Fibroblast of skin of abdomen (primary cell): ENCODE measurements at places on chromosomes 6 and 20.

GRCh38 chr20:37192137-37192854 is 12.9 kb upstream of the MROH8 start:
- DNase-seq, result peak; percentile 85

GRCh38 chr6:43296780-43297497 is 1.1 kb upstream of the SLC22A7 start:
- DNase-seq, result no peak

- no peak for DNase-seq
Measured at GRCh38 chr6:169575365-169575764, 126.5 kb downstream of the WDR27 start.

DNA sequence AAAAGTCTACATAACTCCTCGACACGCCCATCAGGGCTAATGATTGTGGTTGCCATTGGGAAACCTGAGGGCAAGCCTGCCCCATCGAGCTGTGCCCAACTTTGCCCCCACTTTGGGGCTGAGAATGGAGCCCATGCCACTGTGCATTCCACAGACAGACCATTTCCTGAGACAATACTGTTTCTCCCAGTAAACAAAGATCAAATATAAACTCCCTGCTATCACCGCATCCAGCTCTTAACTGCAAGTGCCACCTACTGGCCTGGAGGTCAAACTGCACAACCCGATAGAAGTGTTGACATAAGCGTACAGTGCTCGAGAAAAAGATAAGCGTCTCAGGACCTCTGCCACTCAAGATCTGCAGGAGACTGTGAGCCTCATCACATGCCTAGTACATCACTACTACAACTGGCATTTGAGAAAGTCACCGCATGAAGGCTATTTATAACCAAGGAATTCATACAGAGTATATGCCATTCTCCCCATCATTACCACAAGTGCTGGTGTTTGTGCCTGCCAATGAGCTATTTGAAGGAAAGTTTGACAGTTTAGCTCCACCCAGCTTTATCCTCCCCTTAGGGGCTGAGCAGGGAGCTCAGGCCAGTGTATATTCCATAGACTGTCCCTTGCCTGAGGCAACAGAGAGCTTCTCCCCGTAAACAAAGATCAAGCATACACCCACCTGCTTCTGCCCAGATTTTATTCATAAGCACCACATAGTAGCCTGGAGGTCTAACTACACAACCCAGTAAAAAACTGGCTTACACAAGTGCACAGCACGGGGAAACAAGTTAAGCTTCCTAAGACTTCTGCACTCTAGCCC is 4.5 kb upstream of the DEFB126 start:
- no peak for DNase-seq

DNA sequence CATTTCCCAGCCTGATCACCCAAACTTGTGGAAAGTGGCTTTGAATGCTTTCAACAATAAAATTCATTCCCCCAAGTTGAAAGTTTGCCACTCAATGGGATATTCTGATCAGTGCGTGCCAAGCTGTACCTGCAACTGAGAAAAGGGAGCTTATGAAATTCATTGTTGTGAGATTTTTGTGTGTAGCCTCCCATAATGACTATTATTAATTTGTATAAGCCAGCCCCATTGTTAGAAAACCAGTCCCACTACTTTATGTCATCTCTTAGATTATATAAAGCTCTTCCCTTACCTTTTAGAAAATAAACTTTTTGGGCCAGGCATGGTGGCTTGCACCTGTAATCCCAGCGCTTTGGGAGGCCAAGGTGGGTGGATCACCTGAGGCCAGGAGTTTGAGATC is 15.9 kb downstream of the IL20RA start:
- no peak for DNase-seq

GRCh38 chr6:11975353-11975977 is 36.6 kb upstream of the HIVEP1 start:
- DNase-seq, result no peak

GRCh38 chr6:13538084-13538483 is 36.3 kb upstream of the SIRT5 start:
- DNase-seq, result peak; percentile 49

- peak; percentile 26 for DNase-seq
Measured at GRCh38 chr6:13517116-13517515, 29.7 kb upstream of the GFOD1 start.

DNA sequence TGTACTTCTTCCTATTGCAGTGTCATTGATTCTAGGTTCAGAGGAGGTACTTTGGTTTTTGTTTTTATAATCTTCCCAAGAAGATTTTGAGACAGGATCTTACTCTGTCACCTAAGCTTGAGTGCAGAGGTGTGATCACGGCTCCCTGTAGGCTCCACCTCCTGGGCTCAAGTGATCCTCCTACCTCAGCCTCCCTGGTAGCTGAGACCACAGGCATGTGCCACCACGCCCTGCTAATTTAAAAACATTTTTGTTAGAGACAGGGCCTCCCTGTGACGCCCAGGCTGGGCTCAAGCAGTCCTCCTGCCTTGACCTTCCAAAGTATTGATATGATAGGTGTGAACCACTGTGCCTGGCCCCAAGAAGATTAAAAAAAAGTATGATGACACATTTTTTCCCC is 3.4 kb upstream of the SLC17A5 start:
- no peak for DNase-seq

GRCh38 chr6:149431905-149432775 is 32.1 kb downstream of the SUMO4 start:
- DNase-seq, result peak; percentile 72

DNA sequence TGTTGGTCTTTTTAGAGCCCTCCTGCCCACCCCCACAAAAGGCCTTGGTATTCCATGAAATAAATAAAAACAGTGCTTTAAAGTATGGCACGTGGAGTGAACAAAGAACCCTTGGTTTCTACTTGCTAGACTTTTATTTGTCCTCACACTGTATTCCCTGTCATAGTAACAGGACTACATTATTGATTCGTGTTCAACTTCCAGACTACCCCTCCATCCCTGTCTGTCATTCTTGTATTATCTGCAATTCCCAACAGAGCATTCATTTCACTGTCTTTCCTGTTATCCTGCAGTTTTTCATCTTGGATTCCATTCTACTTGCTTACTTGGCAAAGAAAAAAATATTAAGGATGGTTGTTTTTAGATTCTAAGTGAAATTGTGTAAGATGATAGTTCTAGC is 307.4 kb upstream of the CNR1 start:
- DNase-seq, result no peak

DNA sequence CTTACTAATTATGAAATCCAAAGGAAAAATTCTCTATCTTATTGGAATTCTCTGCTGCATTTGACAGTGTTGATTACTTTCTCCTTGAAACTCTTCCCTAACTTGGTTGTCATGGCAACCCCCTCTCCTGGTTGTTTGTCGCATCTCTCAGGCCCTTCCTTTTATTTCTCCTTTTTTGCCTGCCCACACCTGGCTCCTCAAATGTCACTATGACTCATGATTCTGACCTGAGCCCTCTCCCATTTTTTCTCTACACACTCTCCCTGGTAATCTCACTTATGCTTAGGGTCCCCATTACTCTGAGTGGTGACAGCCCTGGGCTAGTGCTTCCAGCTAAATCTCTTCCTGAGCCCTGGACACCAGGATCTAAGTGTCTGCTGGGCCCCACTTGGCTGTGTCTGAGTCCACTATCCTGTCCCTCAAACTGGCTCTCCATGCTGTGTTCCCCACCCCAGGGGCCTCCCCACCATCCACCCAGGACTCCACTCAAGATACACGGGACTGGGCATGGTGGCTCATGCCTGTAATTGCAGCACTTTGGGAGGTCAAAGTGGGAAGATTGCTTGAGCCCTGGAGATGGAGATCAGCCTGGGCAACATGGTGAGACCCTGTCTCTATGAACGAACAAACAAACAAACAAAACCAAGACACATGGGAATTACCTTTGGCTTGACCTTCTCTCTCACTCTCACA is 16.5 kb upstream of the NNAT start:
- no peak for DNase-seq

DNA sequence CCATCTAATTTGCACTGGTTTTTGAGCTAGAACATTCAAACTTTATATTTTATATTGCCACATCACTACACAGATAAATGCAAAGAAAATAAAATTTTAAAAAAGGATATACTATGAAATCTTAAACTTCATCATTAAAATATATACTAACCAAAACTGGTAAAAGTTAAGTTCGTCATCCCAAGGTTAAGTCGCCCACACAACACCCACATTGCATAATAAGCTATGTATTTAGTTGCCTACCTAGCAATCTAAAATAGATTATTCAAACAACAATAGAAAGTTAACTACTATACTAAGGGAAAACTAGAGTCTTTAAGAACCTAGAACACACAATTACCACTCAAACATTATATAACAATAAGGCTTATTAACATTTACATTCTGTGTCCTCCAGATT is 24.5 kb downstream of the PDE10A start:
- no peak for DNase-seq

- peak; percentile 25 for DNase-seq
Measured at GRCh38 chr6:42279144-42279781, 61.6 kb upstream of the MRPS10 start.

DNA sequence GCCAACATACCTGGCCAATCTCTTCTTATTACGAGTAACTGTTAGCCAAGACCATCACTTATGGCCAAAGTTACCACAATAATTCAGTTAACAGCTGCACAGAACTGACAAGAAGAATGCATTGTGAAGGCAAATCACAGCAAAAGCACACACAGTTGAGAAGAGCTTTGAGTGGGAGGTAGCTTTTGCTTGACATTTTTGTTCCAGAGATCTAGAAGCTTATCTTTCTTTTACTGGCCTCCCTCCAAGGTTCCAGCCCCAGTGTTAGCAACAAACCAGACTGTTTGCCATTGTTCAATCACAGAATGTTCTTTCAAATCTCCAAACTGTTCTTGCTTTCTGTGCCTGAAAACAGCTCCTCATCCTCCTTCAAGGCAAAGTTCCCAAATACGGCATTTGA is 35.9 kb upstream of the IRAK1BP1 start:
- DNase-seq, result peak; percentile 18

- DNase-seq, result no peak
Measured at GRCh38 chr6:95596021-95596420, 18.7 kb downstream of the MANEA start.

DNA sequence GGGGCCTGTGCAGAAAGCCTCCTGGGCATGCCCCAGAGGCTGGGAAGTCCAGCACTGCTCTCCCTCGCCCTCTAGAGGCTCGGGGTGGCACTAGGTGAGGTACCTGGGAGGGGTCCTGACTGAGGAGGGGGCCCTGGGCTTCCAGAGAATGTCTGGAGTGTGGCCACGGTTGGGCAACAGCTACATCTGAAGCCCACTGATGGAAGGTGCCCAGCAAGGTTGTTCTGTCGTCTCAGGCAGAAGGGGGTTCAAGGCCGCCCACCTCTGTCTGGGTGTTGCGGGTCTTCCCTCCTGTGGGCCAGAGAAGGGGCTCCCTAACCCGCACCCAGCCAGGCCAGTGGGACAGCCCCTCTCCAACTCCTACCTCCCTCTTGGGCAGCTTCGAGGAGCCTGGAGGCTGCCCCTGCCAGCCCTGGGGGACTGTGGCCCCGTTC is 11.4 kb upstream of the VEGFA start:
- no peak for DNase-seq

DNA sequence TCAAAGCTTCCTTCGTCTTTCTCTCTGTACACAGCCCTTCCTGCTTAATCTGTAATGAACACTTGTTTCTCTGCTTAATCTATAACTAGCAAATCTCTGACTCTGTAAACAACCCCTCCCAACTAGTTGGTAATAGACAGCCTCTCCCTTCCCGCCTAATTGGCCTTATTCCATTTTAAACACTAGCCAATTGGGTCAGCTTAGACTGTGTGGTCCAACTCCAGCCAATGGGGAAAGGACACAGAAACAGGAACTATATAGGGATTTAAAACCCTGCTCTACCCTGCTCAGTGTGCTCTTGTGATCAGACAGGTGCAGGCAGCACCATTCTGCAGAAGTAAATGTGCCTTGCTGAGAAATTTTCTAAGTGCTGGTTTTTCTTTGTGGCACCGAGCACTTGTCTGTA is 18.5 kb downstream of the CHD6 start:
- no peak for DNase-seq

DNA sequence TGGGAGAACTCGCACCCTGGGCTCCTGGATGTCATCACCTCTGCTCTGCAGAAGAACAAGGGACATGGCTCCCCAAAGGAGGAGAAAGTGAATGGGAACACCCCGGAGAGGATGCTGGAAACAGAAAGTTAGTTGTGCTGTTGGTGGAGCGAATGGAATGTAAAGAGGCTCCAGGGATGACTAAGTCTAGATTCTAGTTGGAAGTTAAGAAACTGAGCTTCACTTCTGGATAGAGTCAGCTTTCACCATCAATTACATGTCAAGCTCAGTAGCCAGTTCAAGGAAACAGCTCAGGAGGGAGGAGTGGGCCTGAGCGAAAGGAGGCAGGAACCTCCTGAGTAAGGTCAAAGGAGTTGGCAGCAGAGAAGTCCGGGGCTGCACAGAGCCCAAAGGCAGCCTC is 132.1 kb upstream of the ARID1B start:
- peak; percentile 54 for DNase-seq

- peak; percentile 82 for DNase-seq
Measured at GRCh38 chr6:9503111-9503761, 911.6 kb downstream of the TFAP2A start.

DNA sequence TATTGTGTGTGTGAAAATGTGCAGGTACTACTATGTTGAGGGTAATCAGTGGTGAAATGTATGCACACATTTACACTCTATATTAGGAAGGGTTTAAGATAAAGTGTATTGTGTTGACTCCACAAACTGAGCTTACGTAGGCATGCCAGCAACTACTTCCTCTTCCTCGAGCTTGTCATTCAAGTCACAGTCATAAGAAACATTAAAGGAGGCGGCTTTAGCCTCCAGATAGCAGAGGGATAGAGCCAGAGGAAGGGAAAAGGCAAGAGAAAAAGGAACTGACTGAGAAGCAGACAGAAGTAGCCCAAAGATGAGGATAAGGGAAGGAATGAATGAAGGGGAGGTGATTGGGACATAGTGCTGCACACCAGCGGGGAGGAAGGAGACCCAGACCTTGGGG is 55.2 kb downstream of the SMLR1 start:
- no peak for DNase-seq

GRCh38 chr20:51322164-51322707 is 220.3 kb downstream of the NFATC2 start:
- no peak for DNase-seq

GRCh38 chr6:15907914-15908518 is 220.9 kb upstream of the MYLIP start:
- no peak for DNase-seq

DNA sequence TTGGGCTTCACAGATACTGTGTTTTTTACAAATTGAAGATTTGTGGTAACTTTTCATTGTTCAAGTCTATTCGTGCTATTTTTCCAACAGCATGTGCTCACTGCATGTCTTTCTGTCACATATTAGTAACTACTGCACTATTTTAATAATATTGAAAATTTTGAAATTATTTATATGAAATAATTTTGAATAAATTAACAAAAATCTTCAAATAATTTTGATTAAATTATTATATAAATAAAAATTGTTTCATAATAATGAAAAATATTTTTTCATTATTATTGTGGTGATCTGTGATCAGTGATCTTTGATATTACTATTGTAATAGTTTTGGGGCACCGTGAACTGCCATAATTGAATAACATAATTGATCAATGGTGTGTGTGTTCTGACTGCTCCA is 204.1 kb downstream of the OGFRL1 start:
- no peak for DNase-seq

- peak; percentile 32 for DNase-seq
Measured at GRCh38 chr6:36599791-36600209, 5.6 kb downstream of the SRSF3 start.

- DNase-seq, result no peak
Measured at GRCh38 chr20:14000917-14001316, 5.6 kb downstream of the MACROD2 start.
